ENCODE measurements at places on chromosomes 1 and 21.

GRCh38 chr1:171486048-171486519 lies 754 bp downstream of the PRRC2C start:
- DNase-seq: no peak

GRCh38 chr1:20555025-20555757 lies 2.8 kb downstream of the FAM43B start:
- DNase-seq: no peak

DNA sequence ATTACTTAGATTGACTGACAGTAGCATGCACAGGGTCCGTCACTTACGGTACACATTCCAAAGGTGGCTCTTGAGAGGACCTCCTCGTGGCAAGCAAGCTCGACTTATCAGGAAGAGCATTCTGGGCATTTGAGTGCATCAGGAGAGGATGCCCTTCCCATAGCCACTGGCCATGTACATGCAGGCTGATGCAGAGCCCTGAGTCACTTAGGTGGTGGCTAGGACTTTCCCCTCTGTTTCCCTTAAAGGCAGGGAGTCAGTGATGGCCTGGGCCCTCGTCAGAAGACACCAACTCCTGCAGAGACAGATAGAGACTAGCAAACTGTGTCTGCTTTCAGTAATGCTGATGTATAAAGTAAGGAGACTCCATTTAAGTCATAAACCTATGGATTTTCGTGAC lies 12.9 kb downstream of the EXO1 start:
- DNase-seq: no peak

- no peak for DNase-seq
These were observed 1.6 kb upstream of the PIGK start for GRCh38 chr1:77220687-77221463.

- DNase-seq: no peak
These were observed 2.3 kb upstream of the MKNK1 start for GRCh38 chr1:46606255-46606965.

DNA sequence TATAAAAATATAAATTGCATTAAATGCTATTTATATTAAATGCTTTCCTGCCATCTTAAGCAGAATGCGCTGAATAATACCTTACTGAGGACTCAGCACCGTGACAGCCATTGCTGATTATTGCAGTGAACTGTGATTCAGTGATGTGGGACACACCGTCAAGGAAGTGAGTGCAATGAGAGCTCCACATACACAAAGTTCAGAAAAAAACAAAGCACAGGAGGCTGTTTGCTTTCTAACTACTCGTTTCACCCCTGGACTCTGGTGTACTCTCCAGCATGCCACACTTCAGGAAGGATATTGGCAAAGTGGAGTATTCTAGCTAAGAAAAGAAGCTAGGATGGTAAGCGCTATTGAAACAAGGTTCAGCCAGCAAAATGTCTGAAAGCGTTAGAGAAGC lies 57.4 kb upstream of the CXADR start:
- DNase-seq: no peak

DNA sequence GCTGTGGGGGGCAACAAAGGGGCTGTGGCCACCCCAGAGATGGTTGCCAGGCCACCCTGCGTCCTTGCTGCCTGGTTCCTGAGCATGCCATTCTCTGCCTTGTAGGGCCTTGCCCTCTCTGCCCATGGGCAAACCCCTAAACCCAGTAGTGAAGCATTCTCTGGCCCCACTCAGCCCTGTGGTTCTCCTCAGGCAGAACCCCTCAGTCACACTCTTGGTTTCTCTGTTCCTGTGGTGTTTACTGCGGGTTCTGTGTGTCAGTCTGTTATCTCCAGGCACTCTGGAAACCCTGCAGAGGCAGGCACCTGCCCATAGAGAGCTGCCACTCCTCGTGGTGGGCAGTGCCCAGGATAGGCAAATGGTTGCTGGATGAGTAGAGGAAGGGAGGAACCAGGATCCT lies 41.1 kb upstream of the IL19 start:
- no peak for DNase-seq

DNA sequence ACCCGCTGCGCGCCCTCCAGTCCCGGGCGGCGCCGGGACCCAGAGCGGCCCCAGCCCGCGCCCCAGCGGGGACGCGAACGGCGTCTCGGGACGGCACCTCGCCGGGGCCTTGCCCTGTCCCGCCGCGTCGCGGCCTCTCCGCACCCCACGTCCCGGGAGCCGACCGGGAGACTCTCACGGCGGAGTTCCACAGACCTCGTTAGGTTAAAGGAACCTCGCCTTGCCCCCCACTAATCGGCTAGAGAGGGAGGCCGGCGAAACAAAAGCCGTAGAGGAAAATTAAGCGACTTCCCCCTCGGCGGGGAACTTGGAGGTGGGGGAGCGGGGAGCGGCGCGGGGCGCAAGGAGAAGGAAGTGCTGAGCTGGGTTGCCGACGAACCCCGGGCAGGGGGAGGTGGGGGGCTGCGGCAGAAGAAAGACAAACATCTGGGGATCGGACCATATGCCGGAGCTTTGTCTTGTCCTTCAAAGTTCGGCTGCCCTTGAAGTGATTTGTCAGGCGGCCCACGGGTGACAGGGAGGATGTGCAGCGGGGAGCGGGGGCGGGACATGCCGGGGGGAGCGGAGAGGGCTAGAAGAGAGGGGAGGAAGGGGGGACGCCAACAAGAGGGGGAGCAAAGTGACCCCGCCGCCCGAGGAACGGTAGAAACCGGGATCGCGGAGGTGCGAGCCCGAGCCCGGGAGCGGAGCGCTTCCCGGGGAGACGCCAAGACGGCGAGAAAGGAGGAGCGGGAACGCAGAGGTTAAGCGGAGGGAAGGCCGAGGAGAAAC lies 120.0 kb upstream of the RRP15 start:
- DNase-seq: no peak

DNA sequence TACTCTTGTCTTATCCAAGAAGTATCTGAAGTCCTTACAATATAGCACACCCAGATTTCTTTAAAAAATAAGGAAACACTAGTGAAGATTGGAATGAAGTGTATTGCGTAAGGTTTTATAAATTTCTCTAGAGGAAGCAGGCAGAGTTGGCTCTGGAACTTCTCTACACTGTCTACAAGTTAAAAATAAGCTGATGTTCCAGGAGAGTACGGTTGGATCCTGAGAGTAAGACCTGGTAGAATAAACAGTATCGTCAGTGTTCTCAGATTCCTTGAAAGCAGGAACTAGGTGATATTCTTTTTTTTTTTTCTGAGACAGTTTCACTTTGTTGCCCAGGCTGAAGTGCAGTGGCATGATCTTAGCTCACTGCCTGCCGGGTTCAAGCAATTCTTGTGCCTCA lies 107.9 kb downstream of the USP25 start:
- no peak for DNase-seq

- no peak for DNase-seq
These were observed 24.1 kb downstream of the BRINP3 start for GRCh38 chr1:190453550-190453949.

DNA sequence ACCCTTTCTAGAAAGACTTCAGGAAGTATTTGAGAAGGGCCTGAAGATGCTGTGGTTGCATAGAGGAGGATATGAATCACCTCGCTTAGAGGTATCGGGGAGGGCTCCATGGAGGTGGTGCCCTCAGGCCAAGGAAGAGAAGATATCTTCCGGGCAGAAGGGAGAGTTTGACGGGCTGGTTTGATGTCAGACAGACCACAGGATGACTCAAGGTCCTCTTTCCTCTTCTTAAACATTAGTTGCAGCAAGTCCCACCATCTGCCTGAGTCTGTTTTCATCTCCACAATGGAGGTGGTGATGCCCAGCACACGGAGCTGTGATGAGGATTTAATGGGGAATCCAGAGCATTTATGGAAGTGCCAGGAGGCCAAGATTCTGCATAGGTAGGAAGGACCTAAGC lies 25.1 kb upstream of the RUNX3 start:
- no peak for DNase-seq

DNA sequence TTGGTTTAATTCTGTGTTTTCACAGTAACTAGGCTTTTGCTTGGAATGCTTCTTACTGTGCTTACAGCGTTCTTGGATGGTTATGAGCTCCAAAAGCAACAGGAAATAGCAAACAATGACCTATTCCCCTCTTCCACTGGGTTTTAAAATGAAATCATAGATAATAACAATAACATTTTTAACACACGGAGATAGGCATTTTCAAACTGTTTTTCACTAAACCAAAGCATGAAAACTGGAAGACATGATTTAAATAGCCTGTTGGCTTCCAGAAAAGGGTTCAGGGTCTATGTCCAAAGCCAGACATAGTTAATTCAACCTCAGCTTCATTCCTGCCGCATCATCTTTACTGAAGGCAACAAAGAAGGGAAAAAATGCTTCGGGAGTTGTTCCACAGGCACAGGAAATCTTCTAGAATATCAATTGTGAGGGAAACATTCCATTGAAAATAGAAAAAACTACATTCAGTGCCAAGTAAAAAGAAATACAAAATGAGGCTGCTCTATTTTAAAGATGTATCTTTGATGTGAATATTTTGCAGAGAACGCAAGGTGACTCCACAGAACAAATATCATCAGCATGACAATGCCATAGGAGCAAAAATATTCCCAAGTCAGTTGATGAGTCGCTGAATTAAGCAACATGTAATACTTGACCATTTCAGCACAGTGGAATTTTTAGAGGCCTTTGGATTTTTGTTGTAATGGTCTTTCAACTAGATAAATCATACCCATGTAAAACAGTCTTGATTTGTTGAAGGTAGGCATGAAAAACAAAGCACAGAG lies 80.7 kb downstream of the NID1 start:
- no peak for DNase-seq

- no peak for DNase-seq
These were observed 17.6 kb upstream of the AJAP1 start for GRCh38 chr1:4636644-4637380.

- DNase-seq: no peak
These were observed 1357.4 kb upstream of the ADGRL4 start for GRCh38 chr1:80363689-80364475.

GRCh38 chr1:154434346-154435085 lies 29.4 kb downstream of the IL6R start:
- DNase-seq: no peak

- no peak for DNase-seq
These were observed 134.4 kb downstream of the LRRC7 start for GRCh38 chr1:69702085-69702484.

GRCh38 chr1:150165622-150166612 lies 16.2 kb downstream of the PLEKHO1 start:
- no peak for DNase-seq

DNA sequence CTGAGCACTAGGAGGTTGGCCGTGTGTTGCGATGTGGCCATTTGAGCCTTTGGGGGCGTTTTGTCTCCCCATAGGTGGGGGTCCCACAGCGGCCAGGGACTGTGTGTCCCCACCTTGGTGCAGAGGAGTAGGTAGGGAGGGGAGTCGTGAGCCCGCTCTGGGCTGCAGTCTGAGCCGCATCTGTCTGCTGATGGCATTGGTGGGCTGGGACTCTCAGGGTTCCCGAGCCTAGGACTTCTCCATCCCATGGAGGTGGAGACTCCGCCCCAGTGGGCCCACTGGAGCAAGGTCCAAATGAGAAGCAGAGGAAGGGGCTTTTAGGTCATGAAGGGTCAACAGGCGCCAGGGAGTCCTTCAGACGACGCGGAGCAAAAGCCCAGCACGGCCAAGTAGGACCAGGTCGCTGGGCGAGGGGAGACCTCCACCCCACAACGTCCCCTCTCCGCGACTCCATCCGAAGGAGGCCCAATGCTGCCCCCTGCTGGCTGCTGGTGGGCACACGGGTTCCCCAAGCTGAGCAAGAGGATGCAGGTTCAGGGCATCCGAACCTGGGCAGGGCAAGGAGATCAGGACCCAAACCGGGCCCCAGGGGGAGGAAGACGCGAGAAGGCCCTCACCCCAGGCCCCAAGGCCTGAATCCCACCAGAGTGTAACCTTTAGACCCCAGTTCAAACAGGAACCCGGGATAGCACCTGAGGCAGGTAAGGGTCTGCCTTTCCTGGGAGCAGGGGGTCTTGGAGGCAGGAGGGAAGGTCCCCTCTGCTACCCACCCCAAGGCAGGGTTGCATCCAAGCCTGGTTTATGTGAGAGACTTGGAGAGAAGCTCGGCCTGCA lies 14.9 kb downstream of the TTC34 start:
- DNase-seq: peak; percentile 65

- DNase-seq: no peak
These were observed 99.4 kb downstream of the CRYAA start for GRCh38 chr21:43268086-43268803.

GRCh38 chr1:211352985-211353515 lies 26.4 kb downstream of the TRAF5 start:
- DNase-seq: no peak

GRCh38 chr1:104295511-104295910 lies 545.8 kb downstream of the AMY1C start:
- no peak for DNase-seq

DNA sequence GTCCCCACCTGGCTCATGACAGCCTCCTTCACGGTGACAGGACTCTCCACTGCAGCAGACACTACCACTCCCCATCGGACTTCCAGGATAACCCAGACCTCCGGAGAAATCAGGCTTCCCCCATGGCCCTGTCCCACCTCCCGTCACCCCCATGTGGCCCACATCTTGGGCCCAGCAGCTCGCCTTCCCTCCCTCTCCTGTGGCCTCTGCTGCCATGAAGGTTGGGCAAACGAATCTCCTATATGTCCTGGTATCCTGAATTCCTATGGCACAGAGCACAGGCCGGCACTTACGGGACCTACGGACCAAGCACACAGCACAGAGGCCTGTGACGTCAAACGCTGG lies 82.0 kb downstream of the NPHP4 start:
- DNase-seq: no peak

DNA sequence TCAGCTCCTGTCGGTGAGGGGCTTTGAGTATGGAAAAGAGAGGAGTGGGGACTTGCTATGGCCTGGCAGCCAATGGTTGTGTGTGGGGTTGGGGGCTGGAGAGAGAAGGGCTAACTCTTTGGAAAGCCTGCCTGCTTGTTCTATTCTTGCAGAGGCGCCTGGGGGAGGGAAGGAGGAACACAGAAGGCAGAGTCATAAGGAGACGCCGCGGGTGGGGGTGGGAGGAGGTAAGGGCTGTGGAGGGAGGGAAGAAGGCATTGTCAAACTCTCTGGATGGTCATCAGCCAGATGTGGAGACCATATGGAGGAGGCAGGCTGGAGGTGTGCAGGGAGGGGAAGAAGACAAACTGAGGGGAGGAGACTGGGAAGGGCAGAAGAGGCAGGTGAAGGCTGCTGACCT lies 70.0 kb downstream of the PLXNA2 start:
- DNase-seq: no peak

GRCh38 chr1:231337472-231338269 lies at the start of gene EXOC8:
EXOC8 (minus strand) TSS chr1:231337852; CDS start chr1:231337745, 107 bp downstream.
- DNase-seq: peak; percentile 97

DNA sequence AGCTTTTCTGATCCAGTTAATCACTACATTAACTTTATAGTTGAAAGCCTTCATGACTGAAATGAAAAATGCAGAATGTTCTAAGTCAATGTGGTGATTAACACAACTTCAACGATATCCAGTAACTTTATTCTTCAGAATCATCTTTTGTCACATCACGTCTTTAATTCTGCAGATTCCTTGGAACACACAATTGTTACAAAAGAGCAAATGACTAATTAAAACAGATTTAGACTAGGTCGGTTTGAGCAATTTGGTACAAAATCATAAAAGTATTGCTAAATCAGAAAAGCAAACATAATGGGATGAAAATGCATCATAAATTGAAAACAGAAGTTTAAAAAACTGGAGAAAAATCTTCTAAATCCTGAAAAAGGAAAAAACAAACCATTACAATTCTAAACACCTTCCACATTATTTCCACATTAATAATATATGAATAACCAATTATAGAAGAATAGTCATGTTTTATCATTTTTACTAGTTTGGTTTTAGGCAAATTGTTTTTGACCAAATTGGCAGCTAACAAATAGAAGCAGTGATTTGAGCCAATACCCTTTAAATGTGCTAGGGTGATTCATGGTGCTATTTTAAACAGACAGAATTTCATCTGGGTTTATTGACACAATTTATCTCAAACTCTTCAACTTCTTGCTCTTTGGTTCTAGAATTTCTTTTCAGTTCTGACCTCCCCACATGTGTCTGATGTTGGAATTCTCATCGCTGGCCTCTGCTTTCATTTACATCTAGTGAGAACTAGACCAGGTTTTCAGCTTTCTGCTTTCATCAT lies 468.1 kb upstream of the PTBP2 start:
- no peak for DNase-seq

All from activated CD8-positive, alpha-beta memory T cell treated with anti-CD3 and anti-CD28 coated beads for 48 hours (primary cell).